ENCODE measurements at places on chromosomes 13 and 19.

- H3K36me3 ChIP-seq = no peaks in the 10 kb centered on the region
- H3K4me3 ChIP-seq = peak within 1 kb of the TSS; percentile 62
- DNase-seq = peak; percentile 41
- peak within 1 kb of the TSS; percentile 50 for H3K27ac ChIP-seq
- H3K4me1 ChIP-seq = peaks cover 7% of the 10 kb centered on the region
Observed at GRCh38 chr19:37905946-37906868, at the start of gene WDR87. TSS of gene WDR87 (minus strand) at chr19:37906594. CDS start at chr19:37898239, 8,355 bp downstream.

- no peaks in the 10 kb centered on the region for H3K27me3 ChIP-seq
- H3K36me3 ChIP-seq = no peaks in the 10 kb centered on the region
- DNase-seq = no peak
- no peak overlapping the region for H3K4me3 ChIP-seq
- no peak overlapping the region for H3K27ac ChIP-seq
Observed at GRCh38 chr13:29006359-29006850, 186.3 kb downstream of the MTUS2 start.

GRCh38 chr19:10372690-10373089, 7.7 kb downstream of the TYK2 start:
- no peaks in the 10 kb centered on the region for H3K4me1 ChIP-seq
- H3K27me3 ChIP-seq = no peaks in the 10 kb centered on the region
- H3K36me3 ChIP-seq = peaks cover 4% of the 10 kb centered on the region
- H3K27ac ChIP-seq = no peak overlapping the region

GRCh38 chr13:21149568-21149967, 26.8 kb downstream of the SKA3 start:
- H3K27me3 ChIP-seq = no peaks in the 10 kb centered on the region
- H3K4me3 ChIP-seq = no peak overlapping the region
- H3K36me3 ChIP-seq = no peaks in the 10 kb centered on the region

DNA sequence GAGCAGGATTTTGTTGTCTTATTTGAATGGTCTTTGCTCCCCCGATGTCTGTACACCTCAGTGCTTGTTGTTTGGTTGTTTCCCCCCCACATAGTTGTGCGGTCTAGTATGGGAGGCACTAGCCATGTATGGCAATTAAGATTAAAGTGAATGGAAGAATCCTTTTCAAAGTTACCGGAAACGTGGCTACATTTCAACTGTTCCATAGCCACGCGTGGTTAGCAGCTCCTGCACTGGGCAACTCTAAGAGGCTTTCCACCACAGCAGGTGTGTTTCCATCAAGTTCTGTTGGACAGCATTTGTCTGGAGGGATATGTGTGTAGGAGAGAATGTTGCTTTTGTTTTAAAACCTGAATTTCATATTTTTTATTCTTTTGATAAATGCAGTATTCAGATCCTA, 247.3 kb downstream of the GGACT start:
- DNase-seq = no peak
- no peaks in the 10 kb centered on the region for H3K36me3 ChIP-seq
- H3K4me1 ChIP-seq = no peaks in the 10 kb centered on the region

- H3K4me3 ChIP-seq = no peak overlapping the region
- no peaks in the 10 kb centered on the region for H3K27me3 ChIP-seq
- H3K27ac ChIP-seq = no peak overlapping the region
- no peaks in the 10 kb centered on the region for H3K4me1 ChIP-seq
Observed at GRCh38 chr19:29014857-29015436, 198.0 kb downstream of the UQCRFS1 start.

- no peak overlapping the region for H3K4me3 ChIP-seq
- H3K27ac ChIP-seq = no peak overlapping the region
- no peaks in the 10 kb centered on the region for H3K36me3 ChIP-seq
- DNase-seq = no peak
Observed at GRCh38 chr13:35502456-35502855, 26.0 kb upstream of the MAB21L1 start.

- DNase-seq = no peak
- H3K27me3 ChIP-seq = peaks cover 4% of the 10 kb centered on the region
- no peak overlapping the region for H3K27ac ChIP-seq
- H3K4me1 ChIP-seq = no peaks in the 10 kb centered on the region
- H3K36me3 ChIP-seq = no peaks in the 10 kb centered on the region
Observed at GRCh38 chr13:60172111-60172510, 8.4 kb upstream of the DIAPH3 start.
